Activated CD8-positive, alpha-beta memory T cell treated with anti-CD3 and anti-CD28 coated beads for 4 hours (primary cell): ENCODE measurements at places on chromosomes 2 and 18.

GRCh38 chr2:208552943-208553342 is 146.4 kb downstream of the PTH2R start:
- no peak for DNase-seq

DNA sequence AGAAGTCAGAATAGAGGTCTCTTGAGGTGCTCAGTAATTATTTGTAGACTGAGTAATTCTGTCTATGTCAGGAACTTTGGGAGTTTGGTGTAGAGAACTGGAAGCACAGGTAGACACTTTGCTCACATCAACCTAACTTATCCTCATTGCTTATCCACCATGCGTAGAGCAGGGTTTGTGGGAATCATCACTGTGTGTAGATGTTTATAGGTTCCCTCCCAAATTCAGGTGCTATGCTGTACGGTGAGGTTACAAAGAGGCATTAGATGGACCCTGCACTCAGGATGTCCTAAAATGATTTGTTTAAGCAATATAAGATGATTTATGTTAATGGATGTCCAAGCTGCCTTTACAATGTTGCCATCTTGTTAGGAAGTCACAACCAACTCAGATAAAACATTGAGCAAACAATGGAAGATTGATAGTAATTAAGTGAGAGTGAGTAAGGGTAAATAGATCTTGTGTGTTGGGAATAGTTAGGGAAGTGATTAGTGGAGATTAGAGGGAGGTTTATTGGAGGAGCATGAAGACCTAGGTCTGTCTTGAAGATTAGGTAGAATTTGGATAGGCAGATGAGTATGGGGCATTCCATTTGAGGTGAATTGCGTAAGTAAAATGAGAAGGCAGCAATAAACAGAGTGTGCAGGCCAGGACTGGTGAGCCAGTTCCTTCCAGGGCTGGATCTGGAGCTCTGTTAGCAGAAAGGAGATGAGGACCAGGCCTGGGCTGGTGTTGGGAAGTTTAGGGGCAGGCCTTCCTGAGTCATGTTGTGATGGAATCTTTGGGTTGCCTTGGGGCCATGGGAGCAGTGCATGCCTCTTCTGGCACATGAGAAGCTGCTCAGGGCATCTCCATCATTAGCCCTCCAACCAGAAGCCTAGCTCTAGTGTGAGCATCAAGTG is 12.1 kb downstream of the EPAS1 start:
- DNase-seq, result no peak

- no peak for DNase-seq
Measured at GRCh38 chr2:68099260-68099659, 36.5 kb upstream of the C1D start.

DNA sequence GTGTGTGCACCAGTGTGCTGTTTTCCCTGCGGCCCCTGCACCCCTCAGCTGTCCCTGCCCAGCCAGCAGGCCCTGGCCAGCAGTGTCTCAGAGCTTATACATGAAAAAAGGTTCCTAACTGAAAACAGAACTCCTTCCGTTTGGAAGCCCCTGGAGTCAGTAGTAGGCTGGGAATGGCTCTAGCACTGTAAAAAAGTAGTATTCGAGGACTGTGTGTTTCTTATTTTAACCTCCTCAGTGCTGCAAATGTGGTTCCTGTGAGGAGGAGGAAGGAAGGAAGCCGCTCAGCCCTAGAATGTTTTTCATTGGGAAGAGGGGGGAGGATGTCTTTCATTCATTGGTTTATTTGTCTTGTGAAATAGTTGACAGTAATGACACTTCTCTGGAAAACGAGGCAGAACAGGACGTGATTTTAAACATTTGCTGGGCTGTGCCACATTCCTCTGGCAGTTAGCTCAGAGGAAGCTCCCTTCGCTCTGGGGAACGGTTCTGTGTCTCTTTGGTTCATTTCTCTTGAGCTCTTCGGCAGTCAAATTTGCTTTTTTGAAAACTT is 103.5 kb downstream of the SPTBN1 start:
- DNase-seq, result no peak

DNA sequence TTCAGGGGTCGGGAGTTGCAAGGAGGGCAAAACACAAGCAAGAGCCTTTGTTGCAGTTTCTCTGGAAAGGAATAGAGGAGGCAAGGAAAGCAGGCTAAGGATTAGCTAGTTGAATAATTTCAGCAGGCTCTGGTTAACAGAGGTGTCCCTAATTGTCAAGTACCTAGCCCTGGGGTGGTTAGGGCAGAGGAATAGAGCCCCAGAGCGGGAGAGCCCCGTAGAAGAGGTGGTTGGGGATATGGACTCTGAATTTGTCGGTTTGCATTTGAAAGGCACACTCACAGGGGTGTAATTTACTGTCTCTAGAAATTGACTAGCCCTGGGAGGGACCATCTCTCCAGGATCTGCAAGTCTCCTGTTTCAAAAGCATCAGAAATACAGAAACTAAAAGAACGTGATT is 1030.2 kb downstream of the TMEM182 start:
- DNase-seq, result no peak

DNA sequence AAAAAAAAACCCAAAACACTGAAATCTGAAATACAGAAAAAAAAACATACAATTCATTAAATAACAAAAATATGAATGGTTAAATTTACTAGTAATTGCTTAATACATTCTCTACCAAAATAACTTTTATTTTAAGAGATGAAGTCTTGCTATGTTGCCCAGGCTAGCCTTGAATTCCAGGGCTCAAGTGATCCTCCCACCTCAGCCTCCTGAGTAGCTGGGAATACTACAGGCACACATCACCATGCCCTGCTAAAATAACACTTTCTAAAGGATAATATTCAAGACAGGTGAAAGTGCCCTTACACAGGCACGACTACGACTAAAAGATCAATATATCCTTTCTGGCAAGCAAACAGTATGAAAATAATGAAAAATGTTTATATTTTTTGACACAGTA is 9.5 kb downstream of the USP34 start:
- no peak for DNase-seq

- DNase-seq, result no peak
Measured at GRCh38 chr2:196112418-196113034, 43.9 kb upstream of the DNAH7 start.

- no peak for DNase-seq
Measured at GRCh38 chr2:29010946-29011345, 29.8 kb downstream of the TOGARAM2 start.

DNA sequence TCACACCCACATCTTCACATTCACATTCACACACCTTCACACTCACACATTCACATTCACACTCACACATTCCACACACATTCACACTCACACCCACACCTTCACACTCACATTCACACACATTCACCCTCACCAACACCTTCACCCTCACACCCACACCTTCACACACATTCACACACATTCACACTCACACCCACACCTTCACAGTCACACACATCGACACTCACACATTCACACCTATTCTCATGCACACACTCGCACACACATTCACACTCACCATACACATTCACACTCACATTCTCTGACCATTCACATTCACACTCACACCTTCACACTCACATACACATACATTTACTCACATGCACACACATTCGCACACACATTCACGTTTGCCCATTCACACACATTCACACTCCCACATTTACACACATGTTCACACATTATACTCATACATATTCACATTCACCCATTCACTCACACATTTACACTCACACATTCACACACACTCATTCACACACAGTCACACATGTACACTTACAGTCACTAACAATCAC is 62.7 kb downstream of the BIN1 start:
- no peak for DNase-seq

DNA sequence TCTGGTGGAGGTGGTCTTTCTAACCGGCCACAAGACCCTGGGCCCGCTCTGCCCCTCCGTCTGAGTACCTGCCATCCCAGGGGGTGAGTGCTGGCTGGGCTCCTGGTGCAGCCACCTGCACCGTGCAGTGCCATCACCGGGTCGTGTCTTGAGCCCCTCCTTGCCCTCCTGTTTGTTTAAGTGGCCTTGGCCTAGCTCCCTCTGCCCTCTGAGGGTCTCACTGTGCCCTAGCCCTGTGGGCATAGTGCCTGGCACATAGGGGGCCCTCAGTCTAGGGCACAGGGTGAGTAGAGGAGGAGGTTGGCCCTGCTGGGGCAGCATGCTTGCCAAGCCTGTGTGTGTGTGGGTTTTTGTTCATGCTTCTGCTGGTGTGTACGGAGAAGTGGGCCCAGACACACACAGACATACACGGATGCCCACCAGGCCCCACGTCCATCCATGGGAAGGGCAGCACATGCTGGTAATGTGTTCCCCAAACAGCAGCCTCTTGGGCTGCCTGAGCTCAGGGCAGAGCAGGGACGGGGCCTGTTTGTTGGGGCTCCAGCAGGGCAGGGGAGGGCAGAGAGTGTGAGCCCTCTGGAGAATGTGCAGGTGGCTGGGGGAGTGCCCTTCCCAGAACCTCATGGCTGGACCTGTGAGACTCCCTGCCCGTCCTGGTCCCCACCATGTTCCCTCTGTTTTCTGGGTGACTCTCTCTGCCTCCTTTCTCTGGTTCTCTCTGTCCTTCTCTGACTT is 94.6 kb downstream of the GLI2 start:
- DNase-seq, result no peak

- no peak for DNase-seq
Measured at GRCh38 chr2:233409286-233409991, 55.1 kb downstream of the DGKD start.

DNA sequence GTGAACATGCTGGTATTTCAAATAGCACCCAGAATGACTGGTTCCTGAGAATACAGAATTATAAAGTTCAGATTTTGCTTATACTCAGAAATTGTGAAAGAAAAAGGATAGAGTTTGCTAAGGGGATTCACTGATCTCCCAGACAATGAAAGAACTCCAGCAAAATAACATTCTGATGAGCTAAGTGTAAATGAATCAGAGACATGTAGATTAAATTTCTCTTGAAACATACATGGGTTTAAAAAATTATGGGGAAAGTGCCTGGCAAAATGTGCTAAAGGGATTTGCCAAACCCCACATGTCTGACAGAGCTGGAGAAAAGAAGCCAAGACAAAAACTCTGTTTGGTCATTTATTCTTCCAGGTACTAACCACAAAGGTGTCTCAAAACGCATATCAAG is 116.3 kb downstream of the FTCDNL1 start:
- no peak for DNase-seq

GRCh38 chr2:186516396-186516795 is 30.3 kb downstream of the ZC3H15 start:
- DNase-seq, result no peak
